ENCODE measurements at places on chromosomes 4 and X.

DNA sequence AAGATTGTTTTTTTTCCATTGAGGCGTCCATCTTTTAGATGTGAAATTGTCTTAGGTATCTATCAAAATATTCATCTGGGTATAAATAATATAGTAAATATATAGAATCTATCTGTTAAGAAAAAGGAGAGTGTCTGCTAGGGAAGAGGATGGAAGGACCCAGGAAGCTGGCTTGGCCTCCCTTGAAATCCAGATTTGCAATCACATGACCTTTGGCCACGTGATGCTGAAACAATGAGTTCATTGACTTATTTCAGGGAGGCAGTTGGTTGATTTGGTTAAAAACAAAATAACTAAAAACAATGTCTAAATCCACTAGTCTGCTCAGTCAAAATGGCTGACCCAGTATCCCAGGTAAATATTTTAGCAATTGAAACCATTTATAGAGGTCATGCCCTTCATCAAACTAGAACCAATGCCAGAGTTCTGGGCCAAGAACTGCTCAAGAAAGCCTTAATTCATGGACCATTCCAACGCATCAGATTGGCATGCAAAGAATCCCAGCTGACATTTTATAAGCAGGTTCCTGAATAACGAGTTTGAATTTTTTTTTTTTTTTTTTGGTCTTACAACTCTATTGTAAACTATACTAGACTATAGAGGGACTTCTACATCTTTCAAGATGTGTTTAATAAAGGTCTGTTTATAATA, 172.7 kb downstream of the MID1 start:
- no peak for DNase-seq
- no peak overlapping the region for H3K27ac ChIP-seq
- H3K4me3 ChIP-seq: no peak overlapping the region
- H3K4me1 ChIP-seq: no peaks in the 10 kb centered on the region
- H3K27me3 ChIP-seq: no peaks in the 10 kb centered on the region

GRCh38 chr4:19195696-19196095, 1056.0 kb upstream of the SLIT2 start:
- no peaks in the 10 kb centered on the region for H3K4me1 ChIP-seq
- no peaks in the 10 kb centered on the region for H3K36me3 ChIP-seq
- DNase-seq: no peak
- no peak overlapping the region for H3K4me3 ChIP-seq

- DNase-seq: no peak
- no peak overlapping the region for H3K27ac ChIP-seq
- H3K4me1 ChIP-seq: no peaks in the 10 kb centered on the region
- no peak overlapping the region for H3K4me3 ChIP-seq
- no peaks in the 10 kb centered on the region for H3K36me3 ChIP-seq
Measured at GRCh38 chr4:127829014-127829413, 46.9 kb downstream of the HSPA4L start.

- no peak overlapping the region for H3K4me3 ChIP-seq
- no peaks in the 10 kb centered on the region for H3K27me3 ChIP-seq
- no peak for DNase-seq
- H3K36me3 ChIP-seq: no peaks in the 10 kb centered on the region
- no peak overlapping the region for H3K27ac ChIP-seq
- no peaks in the 10 kb centered on the region for H3K4me1 ChIP-seq
Measured at GRCh38 chrX:69229436-69229835, 64.2 kb upstream of the PJA1 start.

GRCh38 chr4:155681886-155682285, 15.2 kb downstream of the GUCY1A1 start:
- no peaks in the 10 kb centered on the region for H3K36me3 ChIP-seq
- H3K4me3 ChIP-seq: no peak overlapping the region
- no peak for DNase-seq
- peaks cover 84% of the 10 kb centered on the region for H3K4me1 ChIP-seq
- peak overlapping the region; percentile 39 for H3K27ac ChIP-seq

DNA sequence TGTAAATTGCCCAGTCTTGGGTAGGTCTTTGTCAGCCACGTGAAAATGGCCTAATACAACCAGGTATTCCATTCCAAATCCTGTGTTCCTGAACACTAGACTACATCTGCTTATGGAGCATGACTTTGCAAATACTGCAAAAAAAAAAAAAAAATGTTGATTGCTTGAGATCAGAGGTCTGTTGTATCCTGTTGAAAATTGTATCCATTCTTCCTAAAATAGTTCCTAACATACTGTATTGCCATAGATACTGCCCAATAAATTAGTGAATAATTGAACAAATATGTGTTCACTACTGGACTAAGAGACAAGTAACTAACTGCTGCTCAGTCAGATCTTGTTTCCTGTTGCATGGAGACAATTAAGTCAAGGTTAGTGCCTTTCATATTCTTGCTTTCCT, 164.3 kb upstream of the PABPC4L start:
- H3K27me3 ChIP-seq: no peaks in the 10 kb centered on the region
- no peaks in the 10 kb centered on the region for H3K36me3 ChIP-seq
- no peak overlapping the region for H3K4me3 ChIP-seq
- no peak overlapping the region for H3K27ac ChIP-seq
- DNase-seq: no peak

Measured in sigmoid colon (tissue), 7 donors.